Stimulated activated CD4-positive, alpha-beta T cell treated with anti-CD3 and anti-CD28 coated beads, TNF-alpha, amount 100 ng/mL, for 4 hours (primary cell): ENCODE measurements at places on chromosomes 1 and 21.

DNA sequence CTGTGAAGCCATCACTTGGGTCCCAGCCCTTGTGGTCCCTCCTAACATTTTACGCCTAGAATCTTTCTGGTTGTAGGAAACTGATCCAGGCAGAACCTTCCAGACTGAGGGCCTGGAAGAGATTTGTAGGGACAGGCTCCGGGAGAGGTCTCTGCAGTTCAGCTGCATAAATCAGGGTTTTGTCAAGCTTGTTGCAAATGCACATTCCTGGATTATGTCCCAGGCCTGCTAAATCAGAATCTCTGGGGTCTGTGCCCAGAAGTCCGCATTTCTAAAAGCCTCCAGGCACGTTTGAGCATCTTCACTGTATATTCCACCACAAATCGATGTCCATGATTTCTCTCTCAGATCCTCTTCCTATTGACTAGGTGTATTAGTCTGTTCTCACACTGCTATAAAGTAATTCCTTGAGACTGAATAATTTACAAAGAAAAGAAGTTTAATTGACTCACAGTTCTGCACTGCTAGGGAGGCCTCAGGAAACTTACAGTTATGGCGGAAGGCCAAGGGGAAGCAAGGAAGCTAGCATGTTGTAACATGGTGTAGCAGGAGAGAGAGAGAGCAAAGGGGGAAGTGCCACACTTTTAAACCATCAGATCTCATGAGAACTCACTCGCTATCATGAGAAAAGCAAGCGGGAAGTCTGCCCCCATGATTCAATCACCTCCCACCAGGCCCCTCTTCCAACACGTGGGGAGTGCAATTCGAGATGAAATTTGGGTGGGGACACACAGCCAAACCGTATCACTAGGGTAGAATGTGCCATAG is 1.2 kb upstream of the FHAD1 start:
- DNase-seq, result no peak

GRCh38 chr1:205929496-205930194 is 13.6 kb downstream of the SLC26A9 start:
- no peak for DNase-seq

GRCh38 chr1:34370748-34371147 is 194.0 kb downstream of the C1orf94 start:
- no peak for DNase-seq

GRCh38 chr1:115437196-115437595 is 99.1 kb upstream of the NGF start:
- no peak for DNase-seq

GRCh38 chr1:184770181-184770979 is 15.7 kb upstream of the EDEM3 start:
- no peak for DNase-seq
